ENCODE measurements at places on chromosomes 2 and 18.

DNA sequence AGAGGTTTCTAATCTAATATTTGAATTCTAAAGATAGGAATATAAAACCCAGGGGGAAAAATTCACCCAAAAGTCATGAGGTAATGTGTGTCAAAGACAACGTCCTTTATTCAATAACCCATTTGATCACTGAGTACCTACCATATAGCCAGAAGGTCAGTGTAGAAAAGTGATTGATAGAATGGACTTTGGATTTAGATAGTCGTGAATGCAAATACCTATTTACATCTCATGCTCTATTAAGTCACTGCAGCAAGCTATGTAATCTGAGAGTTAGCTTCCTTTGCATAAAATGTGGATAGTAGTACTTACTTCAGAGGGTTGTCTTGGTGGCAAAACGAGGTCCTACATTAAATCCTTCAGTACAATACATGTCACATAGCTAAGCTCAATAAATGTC, 27.8 kb upstream of the TRIB2 start:
- DNase-seq = no peak

- DNase-seq = no peak
Observed at GRCh38 chr2:183967756-183968155, 630.6 kb upstream of the ZNF804A start.

DNA sequence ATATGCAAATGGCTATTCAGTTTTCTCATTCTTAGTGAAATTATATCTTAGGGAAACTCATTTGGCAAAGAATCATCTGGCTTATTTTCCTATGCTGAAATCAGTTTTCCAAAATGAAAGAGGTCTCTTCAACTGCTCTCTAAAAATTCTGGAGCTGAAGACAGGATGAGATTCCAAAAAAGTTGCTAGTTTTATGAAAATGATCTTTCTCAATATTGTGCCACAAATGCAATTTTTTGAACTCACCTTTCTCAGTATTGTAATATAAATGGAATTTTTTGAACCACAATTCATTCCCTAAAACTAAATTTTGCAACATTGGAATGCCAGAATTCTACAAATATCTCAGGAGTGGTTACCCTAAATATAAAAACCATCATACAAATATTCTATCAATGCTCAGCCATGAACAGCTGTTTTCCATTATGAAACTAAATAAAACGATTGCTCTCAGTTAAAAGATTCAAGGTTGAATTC, 147.7 kb upstream of the PKDCC start:
- DNase-seq = no peak

DNA sequence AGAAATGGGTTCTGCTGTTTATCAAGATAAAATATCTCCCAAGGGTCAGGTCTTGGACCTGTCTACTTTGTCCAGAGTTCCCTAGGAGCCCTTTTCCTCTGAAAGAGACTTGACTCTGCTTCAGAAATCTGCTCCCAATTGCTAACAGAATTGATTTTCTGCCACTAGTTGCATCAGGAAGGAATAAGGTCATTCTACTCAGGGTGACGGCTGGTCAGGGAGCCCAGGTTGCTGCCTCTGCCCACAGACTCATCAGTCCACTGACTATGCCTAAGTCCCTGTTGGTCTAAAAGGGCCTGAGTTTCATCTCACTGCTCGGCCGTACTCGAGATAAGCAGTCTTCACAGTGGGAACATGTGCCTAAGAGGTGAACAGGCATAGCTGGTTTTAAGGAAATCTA, 61.2 kb downstream of the EVA1A start:
- no peak for DNase-seq

- no peak for DNase-seq
Observed at GRCh38 chr2:182448371-182448770, 21.5 kb upstream of the PDE1A start.

DNA sequence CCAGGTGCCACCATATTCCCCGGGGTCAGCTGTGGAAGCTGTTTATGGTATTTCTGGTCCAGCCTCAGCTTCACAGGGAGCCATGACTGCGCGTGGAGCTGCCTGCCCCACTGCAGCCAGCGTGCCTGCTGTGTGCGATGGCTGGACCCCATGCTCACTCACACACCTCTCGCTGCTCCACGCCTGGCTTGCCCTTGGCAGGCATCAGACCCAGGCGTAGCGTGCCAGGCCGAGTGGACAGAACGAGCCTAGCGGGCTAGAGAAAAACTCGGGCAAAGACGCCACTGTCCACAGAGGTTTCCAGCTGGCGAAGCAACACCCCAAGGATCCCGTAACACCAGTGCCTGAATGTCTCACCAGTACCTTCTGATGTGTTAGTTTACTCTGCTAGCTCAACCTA, 42.9 kb upstream of the PEX13 start:
- no peak for DNase-seq

GRCh38 chr2:28347596-28347995, 45.1 kb upstream of the FOSL2 start:
- DNase-seq = no peak

GRCh38 chr2:79903222-79904000, 390.6 kb downstream of the CTNNA2 start:
- DNase-seq = peak; percentile 1

GRCh38 chr18:3664563-3665178, 214.7 kb downstream of the TGIF1 start:
- no peak for DNase-seq

GRCh38 chr2:134897932-134898331, 20.7 kb upstream of the CCNT2 start:
- DNase-seq = no peak

DNA sequence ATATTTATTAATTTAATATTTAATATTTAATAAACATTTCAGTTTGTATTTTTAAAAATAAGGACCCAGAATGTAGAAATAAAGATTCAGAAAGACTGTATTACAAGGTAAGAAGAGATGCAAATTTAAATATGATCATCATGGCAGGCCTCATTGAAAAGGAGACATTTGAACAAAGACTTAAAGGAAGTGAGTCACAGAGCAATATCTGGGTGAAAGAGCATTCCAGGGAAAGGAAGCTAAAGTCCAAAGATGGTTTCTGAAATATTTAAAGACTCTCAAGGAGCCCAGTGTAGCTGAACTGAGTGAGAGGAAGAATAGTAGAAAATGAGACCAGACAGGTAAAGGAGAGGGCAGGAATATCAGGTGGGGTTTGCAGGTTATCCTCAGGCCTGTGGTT, 5.9 kb downstream of the SCYGR4 start:
- peak; percentile 37 for DNase-seq

- DNase-seq = peak; percentile 87
Observed at GRCh38 chr18:23591011-23591410, 4.7 kb upstream of the NPC1 start.

- peak; percentile 3 for DNase-seq
Observed at GRCh38 chr2:22037274-22037673, 913.5 kb downstream of the TDRD15 start.

DNA sequence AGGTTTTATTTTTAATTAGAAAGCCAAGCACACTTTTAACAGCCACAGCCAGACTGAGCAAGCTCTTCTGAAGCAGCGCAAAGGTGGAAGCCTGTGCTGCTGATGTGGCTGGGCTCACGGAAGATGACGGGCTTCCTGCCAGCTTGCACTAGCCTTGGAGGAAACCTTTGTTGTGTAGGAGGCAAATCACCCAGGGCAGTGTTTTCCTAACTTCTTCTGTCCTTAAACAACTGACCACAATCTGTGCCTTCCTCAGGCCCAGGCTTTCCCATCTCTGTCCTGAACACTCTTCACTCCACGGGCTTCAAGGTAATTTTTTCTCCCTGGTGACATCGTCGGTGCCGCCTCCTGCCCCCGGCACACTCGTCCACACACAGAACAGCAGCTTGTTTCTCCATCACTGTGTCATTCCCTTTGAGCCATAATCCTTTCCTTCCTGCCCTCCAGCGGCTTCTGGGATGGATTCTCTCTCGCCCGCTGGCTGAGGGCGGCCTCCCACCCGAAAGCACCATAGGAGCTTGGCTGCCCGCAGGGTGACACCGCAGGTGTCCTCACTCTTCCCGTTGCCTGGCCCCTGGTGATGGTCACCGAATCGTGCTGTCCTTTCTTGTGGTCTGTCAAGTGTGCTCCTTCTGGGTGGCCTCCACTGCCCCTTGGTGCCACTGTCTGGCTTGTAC, 31.1 kb upstream of the INHBB start:
- no peak for DNase-seq

GRCh38 chr2:163878718-163879117, 142.9 kb upstream of the FIGN start:
- no peak for DNase-seq

GRCh38 chr2:80247339-80247738, 57.2 kb downstream of the LRRTM1 start:
- no peak for DNase-seq

- DNase-seq = no peak
Observed at GRCh38 chr18:22001912-22002487, 167.4 kb upstream of the GATA6 start.

GRCh38 chr2:65767946-65768345, 335.5 kb upstream of the SPRED2 start:
- no peak for DNase-seq

- no peak for DNase-seq
Observed at GRCh38 chr2:232787806-232788205, 11.4 kb upstream of the KCNJ13 start.

DNA sequence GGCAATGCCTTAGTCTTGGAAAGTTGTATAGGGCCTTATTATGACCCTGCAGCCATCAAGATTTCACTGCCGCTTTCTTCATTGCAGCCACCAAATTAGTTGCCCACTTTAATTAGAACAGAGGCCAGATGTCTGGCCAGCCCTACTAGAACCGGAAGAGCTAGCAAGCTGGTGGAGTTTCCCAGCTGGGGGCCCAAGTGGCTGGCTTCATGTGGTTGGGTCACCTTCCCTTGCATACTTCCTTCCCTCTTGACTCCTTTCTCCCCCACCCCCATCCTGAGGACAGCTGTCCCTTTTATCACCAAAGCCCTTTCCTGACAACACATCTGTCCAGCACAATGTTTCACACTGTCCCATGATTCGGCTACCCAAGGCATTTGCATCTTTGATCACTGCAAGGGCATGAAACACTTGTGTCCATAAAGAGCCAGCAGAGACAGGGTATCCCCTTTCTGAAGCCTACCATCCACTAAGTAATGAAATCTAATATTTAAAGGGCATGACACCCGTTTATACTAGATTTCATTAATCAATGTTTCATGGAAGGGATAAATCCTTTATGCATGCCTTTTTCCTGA, 187.2 kb downstream of the BCL11A start:
- no peak for DNase-seq

DNA sequence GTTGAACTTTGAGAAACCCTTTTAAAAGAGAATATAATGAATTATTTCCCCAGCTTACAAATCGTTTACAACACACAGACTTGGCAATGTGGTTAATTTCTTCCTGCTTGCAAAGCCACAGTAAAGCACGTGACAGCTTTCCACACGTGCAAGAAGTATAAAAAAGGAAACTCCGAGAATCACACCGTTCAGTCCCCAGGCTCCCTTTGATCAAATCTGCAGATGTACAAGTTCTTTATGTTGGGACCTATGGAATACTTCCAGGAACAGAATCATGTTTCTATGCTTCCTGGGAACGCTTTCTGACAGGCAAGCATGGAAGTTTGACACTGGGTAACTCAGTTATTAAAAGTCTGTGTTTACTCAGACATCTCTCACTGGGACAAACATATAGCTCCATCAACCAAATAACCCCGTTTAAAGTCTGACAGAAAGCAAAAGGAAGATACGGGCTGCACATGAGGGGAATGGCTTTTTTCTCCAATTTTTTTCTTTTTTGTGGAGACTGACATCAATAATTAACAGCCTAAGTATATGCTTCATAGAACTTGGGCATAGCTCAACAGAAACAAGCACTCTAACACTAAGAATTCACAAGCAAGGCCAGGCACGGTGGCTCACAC, 134.8 kb downstream of the EIPR1 start:
- peak; percentile 53 for DNase-seq

GRCh38 chr2:197198890-197199289, 111.7 kb downstream of the ANKRD44 start:
- no peak for DNase-seq

- no peak for DNase-seq
Observed at GRCh38 chr2:32714521-32714920, 86.7 kb downstream of the TTC27 start.

DNA sequence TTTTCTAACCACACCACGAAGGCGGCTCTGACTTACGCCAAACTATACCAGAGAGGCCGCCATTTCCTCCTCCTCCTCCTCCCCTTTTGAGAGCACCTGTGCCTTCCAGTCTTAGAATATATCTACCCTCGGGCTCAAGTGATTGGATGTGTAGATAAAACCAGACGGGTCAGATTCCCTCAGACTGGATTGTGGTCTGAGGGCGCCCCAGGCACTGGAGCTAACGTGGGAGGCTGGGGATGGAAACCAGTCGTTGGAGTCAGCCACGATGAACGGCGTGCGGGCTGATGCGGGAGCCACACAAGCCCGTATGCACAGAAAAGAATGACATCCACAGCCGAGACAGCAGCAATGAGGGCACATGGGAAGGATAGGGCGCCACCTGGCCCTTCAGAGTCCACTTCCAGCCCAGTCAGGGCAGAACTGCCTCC, 12.3 kb upstream of the ODC1 start:
- DNase-seq = no peak

GRCh38 chr2:230046491-230046890, 22.2 kb downstream of the SLC16A14 start:
- DNase-seq = no peak

- DNase-seq = no peak
Observed at GRCh38 chr2:68744366-68744912, 9.8 kb downstream of the ARHGAP25 start.

- peak; percentile 67 for DNase-seq
Observed at GRCh38 chr2:71348302-71348701, 16.7 kb downstream of the ZNF638 start.

DNA sequence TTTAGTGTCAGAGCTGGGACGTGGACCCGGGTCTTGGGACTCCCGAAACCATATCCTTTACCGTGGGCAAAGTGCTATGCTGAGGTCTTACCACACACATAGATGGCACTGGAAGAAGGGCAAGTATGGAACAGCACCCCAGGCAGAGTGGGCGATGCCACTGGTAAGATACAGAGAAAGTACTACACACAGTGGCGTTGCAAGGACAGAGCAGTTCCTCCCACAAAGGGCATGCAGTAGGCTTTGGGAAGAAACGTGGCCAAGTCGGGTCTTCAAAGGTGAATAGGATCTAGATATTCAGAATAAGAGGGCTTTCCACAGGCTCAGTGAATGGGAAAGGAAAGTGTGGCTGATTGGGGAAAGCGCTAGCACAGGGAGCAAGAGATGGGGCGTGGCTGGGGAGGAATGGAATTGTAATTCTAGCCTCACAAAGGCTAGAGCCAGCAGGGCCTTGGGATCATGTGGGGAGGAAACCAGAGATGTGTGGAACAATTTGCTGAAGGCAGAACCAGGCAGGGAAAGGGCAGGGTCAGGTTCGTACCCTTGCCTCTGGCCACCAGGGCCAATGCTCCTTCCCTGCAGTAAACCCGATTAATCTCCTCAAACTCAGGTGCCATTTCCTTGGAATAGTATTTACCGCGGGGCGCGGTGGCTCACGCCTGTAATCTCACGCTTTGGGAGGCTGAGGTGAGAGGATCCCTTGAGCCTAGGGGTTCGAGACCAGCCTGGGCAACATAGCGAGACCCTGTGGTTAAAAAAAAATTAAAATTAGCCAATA, 36.0 kb downstream of the PCBP1 start:
- peak; percentile 86 for DNase-seq
